NCI-H2081 treated with DMSO at 0.1 percent for 48 hours (cell line): ENCODE measurements at places on chromosomes 12 and 14.
A peak's percentile ranks its signal among the peaks of the same experiment; 100 is the strongest.

DNA sequence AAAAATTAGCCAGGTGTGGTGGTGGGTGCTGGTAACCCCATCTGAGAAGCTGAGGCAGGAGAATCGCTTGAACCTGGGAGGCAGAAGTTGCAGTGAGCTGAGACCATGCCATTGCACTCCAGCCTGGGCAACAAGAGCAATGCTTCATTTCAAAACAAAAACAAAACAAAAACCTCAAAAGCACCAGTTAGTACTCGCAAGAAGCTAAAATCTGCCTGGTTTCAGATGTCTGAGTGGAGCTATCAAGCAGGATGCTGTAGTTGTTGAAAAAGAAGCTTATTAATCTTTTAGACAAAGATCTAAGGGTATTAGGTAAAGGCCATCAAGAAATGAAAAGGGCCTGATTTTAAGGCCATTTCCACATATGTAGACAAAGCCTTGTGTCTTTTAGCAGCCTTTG is 50.9 kb downstream of the SUPT16H start:
- DNase-seq = no peak

GRCh38 chr12:53700567-53700966 is 24.7 kb upstream of the ATP5MC2 start:
- DNase-seq = no peak

DNA sequence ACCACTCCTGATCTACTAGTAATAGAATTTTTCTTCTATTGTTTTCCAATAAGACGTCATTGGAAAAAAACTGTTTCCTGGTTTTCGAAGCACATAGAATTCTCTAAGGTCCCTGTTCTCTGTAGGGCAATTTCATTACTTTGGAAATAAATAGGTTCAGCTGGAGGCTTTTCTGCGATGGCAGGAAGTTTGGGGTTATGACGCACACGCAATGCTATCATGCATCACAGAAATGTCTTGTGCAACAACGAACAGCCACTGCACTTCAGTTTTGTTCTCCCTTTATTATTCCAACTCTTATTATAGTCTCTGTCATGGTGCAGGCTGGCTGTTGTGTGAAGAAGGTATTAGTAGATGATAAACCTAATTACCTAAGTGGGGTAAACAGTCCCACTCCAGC is 59.0 kb downstream of the KCNK10 start:
- no peak for DNase-seq

DNA sequence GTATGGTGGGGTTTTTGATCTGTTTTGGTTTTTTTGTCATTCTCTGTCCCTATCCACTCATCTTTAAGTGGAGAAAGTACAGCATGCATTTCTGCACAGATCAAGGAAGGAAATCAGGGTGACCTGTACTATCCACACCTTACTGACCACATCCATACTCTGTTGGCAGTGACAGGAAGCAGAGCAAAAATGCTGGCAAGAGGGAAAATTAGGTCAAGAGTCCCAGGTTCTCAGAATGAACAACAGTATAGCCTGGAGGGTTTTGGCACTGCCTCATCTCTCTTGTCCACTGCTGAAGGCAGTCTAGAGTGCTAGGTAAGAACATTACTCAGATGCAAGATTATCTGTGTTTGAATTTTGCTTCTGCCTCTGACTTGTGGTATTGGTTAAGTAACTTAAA is 70.7 kb downstream of the TAOK3 start:
- DNase-seq = no peak

GRCh38 chr12:2841056-2841650 is 6.3 kb upstream of the NRIP2 start:
- no peak for DNase-seq

- DNase-seq = no peak
Measured at GRCh38 chr12:115306380-115306779, 622.4 kb upstream of the TBX3 start.

DNA sequence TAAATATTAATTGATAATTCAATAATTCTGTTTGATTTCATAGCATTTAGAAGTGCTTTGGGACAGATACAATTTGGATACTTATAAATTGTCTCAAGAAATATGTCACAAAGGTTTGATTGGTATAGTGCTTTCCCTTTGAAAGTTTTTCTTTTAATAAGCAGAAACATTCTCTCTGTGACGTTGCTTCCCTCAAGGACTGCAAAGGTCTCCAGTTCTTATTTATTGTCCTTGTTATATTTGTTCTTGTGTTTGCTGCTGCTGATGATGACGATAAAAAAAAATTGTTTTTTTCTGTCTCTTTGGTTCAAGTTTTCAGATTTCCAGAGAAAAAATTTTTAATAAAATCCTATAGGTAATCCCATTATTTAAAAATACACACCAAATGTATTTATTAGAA is 176.3 kb upstream of the CLEC14A start:
- no peak for DNase-seq

DNA sequence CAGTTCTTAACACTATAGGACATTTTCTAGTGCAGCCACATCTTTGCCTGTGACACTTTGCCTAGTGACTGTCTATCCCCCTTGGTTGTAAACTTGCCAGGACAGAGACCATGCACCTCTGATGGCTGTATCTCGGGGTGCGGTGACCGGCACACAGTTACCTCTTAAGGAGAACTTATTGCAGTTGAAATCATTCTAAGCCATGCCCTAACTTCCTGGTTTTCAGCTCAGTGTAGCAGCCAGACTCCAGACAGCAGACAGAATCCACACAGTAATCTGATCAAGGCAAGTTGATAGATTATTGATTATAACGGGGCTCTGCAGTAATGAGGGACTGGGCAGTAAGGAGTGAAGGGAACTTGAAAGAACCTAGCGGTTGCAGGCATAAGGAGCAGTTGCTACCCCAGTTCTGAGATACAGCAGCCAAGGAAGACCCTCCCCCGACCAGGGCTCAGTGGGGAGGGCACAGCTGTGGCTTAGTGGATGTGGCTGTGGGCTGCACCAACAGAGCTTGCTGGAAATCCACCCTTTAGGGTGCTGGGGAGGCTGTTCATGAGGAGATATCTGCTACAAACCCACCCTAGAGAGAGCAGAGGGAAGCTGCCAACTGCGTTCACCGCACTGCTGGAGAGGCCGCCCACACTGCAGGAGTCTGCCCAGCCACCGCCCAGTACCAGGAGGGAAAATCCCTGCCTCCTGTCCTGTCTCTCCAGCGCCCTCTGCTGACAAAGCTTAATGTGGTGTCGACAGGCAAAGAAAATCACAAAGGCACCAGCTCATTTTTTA is 58.2 kb upstream of the BEGAIN start:
- DNase-seq = peak; percentile 44

DNA sequence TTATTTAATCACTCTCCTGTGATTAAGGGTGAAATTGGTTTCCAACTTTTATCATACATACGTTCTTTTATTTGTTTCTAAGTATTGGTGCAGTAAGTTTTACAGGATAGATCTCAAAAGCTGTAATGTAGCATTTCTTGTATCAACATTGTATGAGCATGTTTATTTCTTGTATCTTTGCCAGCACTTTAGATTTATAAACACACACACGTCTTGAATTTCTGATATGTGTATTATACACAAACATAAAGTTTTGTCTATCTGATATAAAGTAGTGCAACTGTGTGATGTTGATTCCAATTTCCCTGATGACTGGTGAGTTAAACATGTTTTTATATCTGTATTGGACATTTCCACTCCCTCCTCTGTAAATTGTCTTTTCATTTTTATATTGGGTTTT is 134.7 kb downstream of the NOVA1 start:
- no peak for DNase-seq

- no peak for DNase-seq
Measured at GRCh38 chr12:77630790-77631445, 199.8 kb upstream of the NAV3 start.

- no peak for DNase-seq
Measured at GRCh38 chr12:105474672-105475071, 144.2 kb downstream of the C12orf75 start.
